ENCODE measurements at places on chromosomes 6 and 20.

DNA sequence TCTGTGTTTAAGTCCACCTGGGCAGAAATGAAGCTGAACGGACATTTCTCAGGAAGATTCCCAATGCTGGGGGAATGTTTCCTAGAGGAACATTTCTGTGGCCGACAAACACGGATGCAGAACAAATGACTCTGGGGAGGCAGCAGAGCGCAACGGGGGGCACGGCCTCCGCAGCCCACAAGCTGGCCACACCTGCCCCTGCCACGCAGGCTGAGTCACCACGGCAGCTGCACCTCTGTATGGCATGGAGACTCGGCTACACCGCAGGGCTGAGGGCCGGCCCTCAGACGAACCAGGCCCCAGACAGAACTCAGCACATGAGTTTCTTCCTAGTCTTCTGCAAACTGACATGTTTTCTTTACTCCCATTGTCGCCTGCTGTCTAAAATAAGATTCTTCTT lies 10.0 kb upstream of the PRR18 start:
- DNase-seq: no peak

DNA sequence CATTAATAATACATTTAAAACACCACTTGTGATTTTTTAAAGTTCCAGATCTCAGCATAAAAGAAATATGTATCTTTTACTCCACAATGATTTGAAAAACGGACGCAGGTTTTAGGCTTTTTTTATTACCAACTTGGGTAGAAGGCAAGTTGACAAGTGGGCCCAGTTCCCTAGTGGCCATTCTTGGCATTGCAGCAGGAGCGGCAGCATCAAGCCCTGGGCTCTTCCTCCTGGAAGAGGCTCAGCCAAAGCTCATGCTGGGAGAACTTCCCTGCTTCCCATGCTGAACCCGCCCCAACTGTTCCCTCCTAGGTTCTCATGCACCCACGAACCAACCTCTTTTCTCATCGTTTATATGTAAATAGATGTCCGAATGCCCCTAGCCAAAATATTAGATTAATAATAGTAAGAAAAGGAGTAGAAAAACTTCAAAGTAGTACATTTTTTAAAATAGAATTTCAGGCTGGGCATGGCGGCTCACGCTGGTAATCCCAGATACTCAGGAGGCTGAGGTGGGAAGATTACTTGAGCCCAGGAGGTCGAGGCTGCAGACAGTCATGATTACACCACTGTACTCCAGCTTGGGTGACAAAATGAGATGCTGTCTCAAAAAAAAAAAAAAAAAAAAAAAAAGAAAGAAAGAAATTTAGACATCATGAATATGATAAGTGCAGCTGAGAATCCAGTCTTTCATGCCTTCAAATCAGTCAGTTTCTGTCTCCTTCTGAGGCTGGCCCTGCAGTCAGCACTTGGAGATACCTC lies 18.2 kb upstream of the MYB start:
- no peak for DNase-seq

- DNase-seq: peak; percentile 80
Measured at GRCh38 chr6:31396422-31397152, 6.8 kb upstream of the MICA start.

DNA sequence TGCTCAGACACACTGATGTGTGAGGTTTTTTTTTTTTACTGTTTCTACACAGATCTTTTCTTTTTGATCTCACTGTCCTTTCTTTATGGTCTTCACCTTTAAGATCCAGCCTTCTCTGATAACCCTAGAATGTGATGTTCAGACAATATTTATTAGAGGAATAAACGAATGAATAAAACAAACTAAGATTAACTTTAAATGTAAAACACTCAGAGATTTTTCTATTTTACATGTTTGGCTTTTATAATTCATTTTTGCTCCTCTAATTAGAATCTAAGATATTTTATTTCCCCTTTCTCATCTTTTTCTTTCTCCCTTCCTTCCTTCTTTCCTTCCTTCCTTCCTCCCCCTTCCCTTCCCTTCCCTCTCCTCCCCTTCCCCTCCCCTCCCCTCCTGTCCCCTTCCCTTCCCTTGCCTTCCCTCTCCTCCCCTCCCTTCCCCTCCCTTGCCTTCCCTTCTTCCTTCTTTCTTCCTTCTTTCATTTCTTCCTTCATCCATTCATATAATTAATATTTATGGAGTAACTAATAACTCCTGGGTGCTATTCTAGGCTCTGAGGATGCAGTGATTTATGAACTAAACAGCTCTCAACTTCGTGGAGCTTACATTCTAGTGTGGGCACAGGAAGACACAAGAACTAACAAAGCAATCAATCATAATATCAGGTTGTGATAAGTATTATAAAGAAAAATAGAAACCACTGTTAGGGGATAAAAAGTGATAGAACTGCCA lies 133.5 kb upstream of the TSHZ2 start:
- DNase-seq: no peak

DNA sequence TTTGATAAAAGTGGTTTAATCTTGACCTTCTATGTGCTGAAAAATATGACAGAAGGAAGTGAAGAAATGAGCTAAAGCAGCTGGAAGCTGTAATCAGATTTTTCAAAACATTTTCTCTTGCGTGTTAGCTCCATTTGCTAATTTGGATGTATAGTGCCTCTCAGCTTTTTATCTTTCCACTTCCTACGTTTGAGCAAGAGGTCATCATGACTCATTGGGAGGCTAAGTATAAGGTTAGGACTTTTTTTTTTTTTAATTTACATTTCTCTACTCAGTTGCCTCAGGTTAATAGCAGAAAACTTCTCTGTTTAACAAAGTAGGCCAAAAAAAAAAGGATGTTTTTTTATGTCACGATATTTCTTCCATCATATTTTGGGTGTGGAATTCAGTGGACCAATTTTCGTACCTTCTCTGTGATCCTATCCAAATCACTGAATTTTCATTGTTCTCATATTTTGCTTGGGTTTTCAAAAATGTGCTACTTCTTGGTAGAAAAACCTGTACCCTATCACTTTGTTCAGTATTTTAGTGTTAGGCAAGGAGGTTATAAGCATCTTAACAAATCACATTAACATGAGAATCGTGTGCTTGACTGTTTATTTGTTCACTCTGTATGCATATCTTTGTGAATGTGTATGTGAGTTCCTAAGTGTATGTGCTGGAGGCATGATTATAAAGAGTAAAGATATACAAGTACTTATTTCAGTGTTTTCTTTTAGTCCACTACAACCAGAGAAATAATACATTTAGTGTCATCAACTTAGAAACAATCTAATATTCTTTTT lies 1028.3 kb upstream of the EYS start:
- DNase-seq: no peak

- DNase-seq: no peak
Measured at GRCh38 chr20:35893942-35894341, 60.4 kb downstream of the SCAND1 start.

- DNase-seq: no peak
Measured at GRCh38 chr20:63819224-63819921, 11.7 kb downstream of the ZBTB46 start.

DNA sequence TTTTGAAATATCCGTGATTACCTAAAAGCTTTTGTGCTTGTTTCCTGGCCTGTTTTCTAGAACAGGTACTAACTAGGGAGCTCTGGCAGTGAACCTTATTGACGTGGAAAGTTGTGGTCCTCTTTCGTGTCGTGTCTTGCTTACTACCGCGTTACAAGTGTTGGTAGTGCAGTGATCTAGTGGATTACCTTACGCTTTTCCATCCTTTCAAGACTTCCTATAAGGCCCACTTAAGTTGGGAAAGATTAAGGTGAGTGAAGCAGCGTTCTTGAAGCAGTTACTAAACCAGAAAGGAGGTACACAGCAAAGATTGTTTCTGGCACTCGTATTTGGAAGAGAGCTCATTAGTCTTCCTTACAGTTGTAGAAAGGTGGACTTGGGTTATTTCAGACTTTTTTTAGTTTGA lies 1.9 kb downstream of the PNRC1 start:
- no peak for DNase-seq

DNA sequence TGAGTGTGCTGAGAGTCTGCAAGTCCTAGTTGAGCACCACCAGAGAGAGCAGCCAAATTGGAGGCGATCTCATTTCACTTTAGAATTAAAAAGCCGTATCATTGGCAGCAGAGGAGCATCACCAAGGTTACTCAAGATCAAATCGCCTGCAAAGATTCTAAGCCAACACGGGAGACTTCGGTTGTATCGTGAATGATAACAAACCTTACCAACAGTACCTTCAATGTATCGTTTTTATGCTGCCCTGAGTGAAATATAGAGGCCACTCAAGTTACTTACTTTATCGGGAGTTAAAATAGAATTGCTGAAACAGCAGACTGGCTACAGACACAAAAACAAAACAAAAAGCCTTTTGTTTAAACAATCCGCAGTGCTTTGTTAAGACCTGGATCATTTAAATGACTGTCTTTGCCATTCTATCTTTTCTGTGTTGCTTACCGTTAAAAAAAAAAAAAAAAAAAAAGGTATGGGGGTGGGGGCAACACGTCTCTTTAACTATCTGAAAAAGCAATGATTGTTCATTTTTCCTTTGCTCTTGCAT lies 14.2 kb downstream of the NHSL1 start:
- no peak for DNase-seq

DNA sequence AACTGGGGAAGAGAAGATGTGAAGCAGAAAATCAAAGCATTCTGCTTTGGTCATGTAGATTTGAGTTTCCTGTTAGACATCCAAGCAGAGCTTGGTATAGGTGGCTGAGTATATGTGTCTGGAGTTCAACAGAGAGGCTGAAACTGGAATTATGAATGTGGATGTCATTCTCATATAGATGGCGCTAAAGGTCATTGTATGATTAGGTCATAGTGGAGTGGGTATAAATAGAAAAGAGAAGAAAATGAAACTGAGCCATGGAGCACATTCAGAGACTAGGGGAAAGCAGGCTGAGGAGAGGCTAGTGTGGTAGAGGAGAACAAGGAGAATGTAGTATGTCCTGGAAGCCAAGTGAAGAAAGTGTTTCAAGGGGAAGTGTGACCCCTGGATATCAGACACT lies 295.6 kb upstream of the PLN start:
- no peak for DNase-seq

GRCh38 chr6:26594730-26595632 lies 1.8 kb upstream of the ABT1 start:
- no peak for DNase-seq

DNA sequence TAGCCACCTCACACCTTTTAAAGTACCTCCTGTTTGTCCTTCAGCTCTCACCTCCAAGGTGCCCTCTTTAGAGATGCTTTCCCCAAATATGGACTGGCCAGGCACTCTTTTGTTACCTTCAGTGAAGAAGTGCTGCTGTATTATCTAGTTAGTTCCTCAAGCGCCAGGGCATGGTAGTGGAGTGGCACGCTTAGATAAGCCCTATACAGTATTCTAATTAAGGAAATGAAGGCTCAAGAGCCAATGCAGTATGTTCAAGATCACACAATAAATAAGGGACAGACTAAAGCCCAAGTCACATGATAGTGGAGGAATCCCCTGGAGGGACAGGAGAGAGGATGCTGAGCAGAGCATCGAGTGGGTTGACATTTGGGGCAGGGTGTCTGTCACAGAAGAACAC lies 28.5 kb upstream of the GFOD1 start:
- no peak for DNase-seq

DNA sequence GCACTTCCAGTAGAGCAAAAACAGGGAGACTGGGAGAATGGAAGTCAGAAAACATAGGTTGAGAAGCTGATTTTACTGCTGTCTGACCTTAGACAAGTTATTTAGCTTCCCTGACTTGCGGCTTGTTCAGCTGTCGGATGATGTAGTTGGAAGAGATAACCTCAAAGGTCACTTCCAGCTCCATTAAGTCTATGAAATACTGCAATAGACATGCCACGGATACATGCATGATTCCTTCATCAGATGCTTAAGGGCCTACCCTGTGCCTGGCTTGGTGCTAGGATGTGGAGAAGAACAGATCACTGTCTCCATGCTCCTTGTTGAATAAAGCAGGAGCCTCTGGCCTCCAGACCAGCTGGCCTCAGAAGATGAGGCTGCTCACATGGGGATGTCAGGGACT lies 43.7 kb downstream of the FYN start:
- DNase-seq: no peak

DNA sequence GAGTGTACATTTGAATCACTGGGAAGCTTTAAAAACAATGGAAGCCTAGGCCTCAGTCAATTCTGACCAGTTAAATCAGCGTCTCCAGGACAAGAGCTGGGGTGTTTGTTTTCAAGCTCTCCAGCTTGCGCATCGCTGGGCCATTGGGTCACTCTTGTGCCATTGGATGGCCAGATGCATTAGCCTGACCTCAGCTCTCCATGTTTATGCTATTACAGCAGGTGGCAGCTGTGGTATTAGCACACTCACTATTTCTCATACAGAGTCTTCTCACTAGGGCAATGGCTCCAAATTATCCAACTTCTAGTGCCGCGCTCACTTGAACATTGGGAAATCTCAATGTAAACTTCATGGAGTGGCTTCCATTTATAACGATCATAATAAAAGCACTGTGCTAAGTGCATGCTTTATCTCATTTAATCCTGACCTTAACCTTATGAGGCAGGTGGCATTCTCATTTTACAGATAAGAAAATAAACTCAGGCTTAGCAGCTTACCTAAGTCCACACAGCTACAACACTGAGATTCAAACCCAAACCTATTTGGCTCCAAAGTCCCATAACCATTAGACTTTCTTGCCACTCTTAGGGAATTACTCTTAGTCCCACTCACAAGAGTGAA lies 108.8 kb downstream of the PPP1R14C start:
- DNase-seq: no peak

DNA sequence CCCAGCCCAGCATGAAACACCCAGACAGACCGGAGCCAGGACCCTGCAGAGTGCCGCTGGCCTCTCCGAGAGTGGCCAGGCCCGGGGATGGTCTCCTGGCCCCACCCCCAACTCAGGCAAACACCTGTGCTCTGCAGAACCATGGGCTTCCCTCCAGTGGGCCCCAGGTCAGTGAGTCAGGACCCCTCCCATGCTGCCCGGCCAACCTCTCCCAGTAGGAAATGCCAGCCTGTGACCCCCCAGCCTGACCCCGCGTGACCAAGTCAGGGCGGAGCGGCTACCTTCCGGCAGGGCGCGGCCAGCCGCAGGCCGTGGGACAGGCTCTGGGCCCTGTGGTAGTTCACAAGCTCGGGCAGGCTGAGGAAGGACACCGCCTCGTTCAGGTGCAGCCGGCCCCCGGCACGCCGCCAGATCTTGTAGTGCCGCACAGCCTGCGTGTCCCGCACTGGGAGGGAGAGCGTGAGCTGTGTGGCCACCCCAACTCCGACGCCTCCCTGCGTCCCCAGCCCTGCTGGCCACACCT lies 3.2 kb downstream of the PTK6 start:
- peak; percentile 81 for DNase-seq

DNA sequence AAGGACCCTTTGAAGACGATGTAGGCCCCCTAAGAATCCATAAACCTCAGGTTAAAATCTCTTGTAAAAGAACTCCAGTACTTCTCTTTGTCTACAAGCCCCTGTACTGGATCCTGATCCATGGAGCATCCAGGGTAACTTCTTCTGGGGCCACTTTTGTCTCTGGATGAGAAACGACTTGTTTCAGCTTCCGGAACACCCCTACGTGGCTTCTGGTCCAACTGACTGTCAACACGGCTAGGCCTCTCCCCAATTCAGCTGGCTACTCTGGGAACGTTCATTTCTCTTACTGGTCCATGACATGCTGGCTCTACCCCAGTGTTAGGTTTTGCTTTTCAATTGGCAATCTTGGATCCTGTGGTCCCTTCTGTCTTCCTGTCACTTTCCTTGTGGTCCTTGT lies 198.0 kb downstream of the BACH2 start:
- no peak for DNase-seq

- no peak for DNase-seq
Measured at GRCh38 chr6:133683606-133684005, 205.3 kb upstream of the TCF21 start.
